Stimulated activated memory B cell treated with anti-CD40 and anti-IgM and Interleukin-4, amounts not matched to agents 10 μg/mL and 1 μg/mL and 100 μg/mL, for 72 hours (primary cell): ENCODE measurements at places on chromosomes 4 and X.
A peak's percentile ranks its signal among the peaks of the same experiment; 100 is the strongest.

DNA sequence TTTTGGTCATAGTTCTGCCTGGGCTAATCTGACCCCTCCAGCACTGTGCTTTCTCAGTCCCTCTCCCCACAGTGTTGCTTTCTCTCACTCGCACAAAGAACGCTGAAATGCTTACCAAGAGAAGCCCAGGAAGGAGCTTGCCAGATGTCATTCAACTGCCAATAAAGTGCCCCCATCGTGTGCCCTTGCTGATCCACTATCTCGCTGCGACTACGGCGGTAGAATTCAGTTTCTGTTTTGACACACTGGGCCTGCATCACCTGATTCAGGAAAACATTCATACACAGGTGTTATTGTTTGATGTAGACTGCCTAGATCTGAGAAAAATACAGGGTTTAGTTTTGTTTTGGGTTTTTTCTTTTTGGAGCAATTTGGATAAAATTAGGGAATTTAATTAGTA is 121.2 kb downstream of the MANBA start:
- no peak for ATAC-seq

GRCh38 chr4:106530024-106530361 is 161.4 kb upstream of the GIMD1 start:
- ATAC-seq = no peak

DNA sequence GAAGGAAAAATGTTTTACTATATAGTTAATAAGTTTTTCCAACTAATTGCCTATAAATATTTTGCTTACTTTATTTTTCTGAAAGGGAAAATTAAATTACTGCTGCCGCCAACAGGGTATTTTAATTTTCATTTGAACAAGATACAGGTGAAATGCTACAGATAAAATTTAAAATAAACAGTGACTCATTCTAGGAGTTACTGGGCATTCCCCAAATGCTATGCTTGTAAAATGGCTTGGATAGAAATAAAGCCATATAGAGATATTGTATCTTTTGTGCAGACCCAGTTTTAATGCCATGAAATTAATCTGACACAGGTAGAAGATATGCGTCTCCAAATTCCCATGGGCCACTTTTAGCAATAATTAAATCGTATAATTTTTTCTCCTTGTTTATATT is 144.5 kb downstream of the NAP1L3 start:
- no peak for ATAC-seq

GRCh38 chrX:128309311-128309710 is 257.1 kb upstream of the ACTRT1 start:
- ATAC-seq = no peak

GRCh38 chr4:93751411-93751810 is 77.1 kb upstream of the ATOH1 start:
- no peak for ATAC-seq

DNA sequence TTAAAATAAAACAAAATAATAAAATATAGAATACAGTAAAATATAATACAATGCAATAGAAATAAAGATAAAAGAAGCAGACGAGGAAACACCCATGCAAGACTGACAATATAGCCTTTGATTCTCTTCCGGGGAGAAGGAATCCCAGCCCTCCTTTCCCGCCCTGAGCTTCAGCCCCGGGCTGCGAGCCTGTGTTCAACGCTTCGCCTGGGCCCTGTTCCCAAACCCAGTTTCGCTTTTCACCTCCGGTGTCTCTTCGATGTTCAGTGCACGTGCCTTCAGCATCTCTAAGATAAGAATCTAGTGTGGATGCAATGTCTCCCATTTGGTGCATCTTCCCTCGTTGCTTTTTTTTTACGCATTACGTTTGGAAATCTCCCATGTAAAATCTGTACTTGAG is 38.4 kb upstream of the ARSD start:
- no peak for ATAC-seq

DNA sequence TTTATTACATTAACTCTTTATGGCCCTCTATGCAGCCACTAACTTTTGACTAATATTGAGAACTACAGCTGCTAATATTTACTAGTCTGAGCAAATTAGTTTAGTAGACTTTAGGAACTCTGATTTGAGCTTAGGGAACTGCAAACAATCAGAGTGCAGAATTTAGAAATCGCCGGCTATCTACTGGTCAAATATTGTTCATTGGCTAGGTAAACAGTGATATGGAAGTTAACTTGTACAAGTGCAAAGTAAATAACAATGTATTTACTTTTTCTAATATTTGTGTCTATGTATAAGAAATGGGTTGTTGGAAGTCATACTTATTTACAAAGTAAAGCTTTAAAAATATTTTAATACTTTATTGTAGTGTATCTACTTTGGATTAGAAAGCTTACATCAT is 279.6 kb downstream of the CFAP299 start:
- ATAC-seq = no peak

- no peak for ATAC-seq
These were observed 64.4 kb downstream of the ADGRG2 start for GRCh38 chrX:19057856-19058255.

GRCh38 chrX:101203761-101204351 is 15.7 kb upstream of the DRP2 start:
- no peak for ATAC-seq

DNA sequence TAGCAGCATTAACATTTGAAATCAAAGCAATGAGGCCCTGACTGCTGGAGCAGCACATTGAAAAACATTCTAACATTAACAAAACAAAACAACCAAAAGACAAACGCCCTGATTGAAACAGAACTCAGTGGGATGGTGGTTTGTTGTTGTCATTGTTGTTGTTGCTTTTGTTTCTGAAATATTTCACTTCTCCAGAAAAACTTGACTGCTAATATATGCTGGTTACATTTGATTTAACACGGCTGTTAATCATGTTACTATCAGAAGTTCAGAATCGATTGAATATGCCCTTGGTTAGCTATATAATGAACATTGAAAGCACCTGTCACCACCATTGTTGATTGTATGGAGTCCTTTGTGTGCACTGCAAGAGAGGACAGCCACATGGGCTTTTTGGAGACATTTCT is 790.4 kb upstream of the GALNTL6 start:
- ATAC-seq = no peak

DNA sequence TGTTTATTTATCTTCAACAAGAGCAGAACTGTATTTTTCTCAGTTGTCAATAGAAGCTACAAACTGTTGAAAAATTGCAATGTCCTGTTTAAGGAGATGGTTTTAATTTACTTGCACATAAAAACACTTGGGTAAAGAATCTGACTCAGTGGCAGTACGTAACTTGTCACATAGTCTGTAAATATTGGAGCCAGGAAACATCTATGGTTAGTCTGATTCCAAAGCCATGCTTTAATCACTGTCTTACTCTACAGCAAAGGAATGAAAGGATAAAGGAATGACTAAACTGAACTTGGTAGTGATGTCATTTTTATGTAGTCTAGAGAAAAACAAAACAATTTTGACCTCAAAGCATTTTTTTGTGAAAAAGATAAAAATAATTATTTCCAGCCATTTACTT is 537.2 kb downstream of the STIM2 start:
- no peak for ATAC-seq

DNA sequence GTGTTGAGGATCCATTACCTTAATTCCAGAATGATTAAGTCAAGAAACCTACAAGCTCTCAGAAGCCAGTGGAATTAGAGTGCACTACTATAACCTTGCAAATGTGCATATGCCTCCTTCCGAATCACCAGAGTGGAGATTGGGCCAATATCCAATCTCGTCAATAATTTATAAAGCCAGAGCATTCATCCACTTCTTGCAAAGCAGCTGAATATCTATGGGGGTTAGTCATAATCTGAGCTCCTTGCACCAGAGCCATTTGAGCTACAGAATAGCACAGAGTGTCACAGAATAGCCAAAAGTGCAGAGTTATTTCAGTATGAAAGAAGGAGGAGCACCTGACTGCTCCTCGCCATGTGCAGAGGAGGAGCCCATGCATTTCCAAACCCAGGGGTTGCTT is 69.2 kb upstream of the MTM1 start:
- ATAC-seq = no peak

DNA sequence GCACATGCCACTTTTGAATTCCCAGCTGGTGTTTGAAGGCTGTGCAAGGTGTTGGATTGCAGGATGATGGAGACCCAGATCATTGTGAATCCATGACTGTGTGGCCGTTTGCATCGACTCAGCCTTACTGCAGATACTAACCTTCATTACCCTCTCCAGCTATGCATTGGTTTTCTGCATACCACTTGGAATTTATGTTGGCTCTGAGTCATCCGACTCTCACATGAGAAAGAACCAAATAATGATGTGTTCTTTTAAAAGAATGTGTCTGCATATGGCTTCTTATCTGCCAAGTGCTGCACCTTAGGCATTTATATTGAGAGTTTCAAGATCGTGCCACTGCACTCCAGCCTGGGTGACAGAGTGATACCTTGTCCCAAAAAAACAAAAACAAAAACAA is 106.7 kb upstream of the PRKX start:
- no peak for ATAC-seq

DNA sequence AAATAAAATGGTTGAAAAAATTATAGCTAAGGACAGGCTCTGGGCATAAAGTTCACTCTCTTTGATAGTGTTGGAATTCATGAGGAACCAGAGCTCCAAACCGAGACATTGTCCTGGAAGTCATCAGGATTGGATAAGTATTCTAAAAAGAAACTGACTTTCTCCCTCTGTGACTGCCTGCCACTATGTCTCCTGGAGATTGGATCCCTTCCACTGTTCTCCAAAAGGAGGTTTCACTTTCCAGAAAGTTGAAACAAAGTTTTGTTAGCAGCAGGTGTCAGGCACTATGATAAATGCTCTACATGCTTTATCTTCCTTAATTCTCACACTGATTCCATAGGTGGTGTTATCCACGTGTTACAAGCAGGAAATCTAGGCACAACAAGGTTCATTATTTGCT is 16.8 kb downstream of the BANK1 start:
- peak; percentile 60 for ATAC-seq

DNA sequence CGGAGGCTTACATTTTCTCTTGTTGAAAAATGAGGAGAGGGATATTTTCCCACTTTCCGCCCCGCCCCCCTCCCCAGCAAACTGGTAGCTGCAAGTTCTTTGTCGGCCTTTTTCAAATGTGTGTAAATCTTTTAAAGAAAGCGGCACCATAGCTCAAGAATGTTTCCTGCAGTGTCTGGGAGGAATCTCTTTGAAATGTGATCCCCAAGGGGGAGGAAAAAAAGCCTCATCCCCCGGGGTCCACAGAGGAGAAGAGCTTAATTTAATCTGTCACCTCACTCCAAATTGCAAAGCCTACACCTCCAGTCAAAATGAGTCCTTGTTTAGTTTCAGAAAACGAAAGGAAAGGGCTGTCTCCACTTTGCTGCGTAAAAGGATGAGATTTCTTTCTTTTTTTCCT is 34.8 kb downstream of the ASMT start:
- no peak for ATAC-seq

GRCh38 chr4:72442147-72442546 is 126.9 kb downstream of the ADAMTS3 start:
- no peak for ATAC-seq

DNA sequence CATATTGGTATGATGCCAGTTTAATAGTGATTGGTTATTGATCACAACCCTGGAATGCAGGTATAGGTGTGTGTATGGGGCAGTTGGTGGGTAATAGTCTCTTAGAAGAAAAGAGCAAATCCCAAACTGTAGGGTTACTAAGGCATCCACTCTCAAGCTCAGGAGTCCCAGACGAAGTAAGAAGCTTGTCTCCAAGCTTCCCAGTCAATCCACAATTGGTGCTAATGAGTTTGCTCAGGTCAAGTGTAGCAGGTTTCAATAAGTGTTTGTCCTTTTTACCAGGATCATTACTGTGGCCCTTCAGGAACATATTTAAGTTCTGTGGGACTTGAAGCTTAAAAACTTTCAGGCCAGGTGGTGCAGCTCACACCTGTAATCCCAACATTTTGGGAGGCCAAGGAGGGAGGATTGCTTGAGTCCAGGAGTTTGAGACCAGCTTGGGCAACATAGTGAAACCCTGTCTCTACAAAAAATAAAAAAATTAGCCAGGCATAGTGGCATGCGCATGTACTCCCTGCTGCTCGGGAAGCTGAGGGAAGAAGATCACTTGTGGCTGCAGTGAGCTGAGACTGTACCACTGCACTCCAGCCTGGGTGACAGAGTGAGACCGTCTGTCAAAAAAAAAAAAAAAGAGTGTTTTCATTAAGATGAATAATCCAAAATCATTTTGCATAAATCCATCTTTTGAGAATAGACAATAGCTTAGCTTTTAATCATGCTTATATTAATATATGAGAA is 166.8 kb downstream of the UNC5C start:
- ATAC-seq = no peak

DNA sequence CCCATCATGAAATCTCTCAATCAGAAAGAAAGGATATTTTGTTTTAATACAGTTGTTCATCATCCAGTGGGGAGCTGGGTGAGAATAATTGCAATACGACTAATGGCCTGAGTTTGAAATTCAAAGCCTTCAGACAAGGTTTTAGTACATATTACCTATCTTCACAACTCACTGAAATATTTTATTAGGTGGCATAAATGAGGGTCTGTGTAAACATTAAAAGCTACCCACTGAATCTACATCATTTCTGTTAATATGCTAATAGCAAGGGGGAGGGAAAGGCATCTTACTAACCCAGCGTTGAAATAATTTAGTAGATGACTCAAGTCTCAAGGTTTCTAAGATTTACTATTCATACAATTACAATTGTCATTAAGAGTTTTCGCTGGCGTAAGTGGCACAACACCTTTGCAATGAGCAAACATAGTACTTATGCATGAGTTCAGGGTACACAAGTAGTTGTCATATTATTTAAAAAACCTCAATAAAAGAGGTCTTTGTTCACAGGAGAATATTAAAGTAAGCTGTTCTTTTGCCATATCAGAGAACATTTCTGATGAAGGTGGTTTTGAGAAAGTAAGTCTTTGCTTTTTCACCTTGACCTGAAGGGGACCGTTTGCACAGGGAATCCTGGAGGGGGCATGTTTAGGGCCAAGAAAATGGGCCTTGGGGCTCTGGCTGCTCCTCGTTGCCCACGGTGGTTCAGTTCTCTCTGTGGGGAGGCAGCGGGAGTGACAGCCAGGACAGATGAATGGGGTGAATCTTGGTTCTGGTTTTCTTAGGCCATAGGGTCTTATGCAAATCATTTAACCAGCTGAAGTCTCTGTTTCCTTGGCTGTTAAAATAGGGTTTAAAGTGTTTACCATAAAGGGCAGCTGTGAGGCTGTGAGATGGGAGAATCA is 4.5 kb upstream of the RHOH start:
- peak; percentile 14 for ATAC-seq

DNA sequence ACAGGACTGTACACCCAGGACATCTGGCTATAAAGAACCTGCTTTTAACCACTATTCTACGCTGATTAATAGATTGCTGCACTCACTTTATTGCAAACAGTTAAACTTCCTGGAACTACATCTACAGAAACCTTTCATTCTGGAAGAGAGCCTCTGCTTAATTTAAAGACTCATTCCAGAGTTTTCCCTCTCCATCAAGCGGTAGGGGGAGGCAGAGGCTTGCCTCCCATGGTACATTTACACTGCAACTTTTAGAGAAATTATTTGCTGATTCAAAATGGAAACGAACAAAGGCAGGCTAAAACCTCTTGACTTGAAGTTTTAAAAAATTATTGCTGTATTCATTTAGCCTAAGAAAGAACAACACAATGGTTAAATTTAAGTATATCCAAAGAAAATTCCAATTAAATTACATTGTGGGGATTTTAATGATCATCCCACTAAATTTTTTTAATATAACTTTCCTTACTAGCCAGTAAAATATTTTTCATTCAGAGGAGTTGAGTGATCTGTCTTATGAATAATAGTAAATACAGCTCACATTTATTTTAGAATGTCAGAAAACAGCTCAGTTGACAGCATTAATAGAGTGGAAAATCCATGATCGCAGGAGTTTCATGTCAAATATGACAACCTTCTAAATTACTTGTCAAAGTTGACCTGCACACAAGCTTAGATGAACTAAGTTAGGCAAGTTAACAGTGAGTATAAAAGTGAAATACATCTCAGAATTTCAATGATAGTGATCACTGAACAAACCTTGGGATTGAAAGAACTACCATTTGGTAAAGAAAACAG is 46.3 kb upstream of the PCDH10 start:
- no peak for ATAC-seq
